Stimulated activated CD8-positive, alpha-beta memory T cell treated with anti-CD3 and anti-CD28 coated beads, Interleukin-15, amount 100 ng/mL, for 4 hours (primary cell): ENCODE measurements at places on chromosomes 7 and 10.
A peak's percentile ranks its signal among the peaks of the same experiment; 100 is the strongest.

DNA sequence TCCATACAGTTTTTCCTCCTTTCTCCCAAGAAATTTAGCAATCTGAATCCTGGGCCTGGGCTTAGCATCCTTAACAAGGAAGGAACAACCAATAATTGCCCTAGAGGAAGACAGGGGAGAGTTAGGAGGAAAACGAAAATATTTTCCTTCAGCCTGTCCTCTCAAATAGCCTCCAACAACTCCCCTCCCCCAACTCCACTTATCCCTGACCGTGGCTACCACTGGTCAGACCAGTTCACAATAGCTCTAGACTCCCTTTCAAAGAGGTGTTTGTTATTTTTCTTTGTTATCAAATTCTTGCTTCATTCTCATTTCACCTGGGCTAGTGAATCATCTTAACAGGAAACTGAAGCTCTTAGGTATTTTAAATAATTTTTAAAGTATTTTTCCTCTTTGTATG is 114.1 kb downstream of the CPED1 start:
- no peak for DNase-seq

DNA sequence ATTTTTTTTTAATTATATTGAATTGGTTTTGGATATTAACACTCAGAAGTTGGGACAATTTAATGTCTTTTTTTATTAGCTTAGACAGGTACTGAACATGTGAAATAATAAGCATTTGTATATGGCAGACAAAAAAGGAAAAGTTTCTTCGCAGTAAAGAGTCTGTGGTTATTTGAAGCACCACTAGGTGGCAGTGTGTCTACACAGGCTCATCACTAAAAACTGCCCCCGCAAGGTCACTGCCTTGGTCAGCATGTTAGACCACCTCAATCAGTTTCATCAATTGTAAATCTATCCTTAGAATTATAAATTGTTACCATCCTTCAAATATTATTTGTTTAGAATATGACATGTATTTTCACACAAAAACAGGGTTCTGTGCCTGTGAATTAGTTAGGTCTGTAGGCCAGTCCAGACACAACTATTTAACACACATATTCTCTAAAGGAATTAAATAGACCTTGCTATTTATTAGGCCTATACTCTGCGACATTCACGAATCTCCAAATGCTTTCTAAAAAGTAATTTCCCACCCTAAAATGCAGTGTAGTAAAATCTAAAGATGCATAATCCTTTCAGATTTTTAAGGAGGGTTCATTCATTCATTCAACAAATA is 17.0 kb downstream of the PNLIPRP3 start:
- no peak for DNase-seq

GRCh38 chr7:132065989-132066603 is 509.7 kb upstream of the PODXL start:
- no peak for DNase-seq

- DNase-seq, result no peak
Measured at GRCh38 chr10:18229826-18230225, 89.6 kb downstream of the CACNB2 start.

- no peak for DNase-seq
Measured at GRCh38 chr10:4649471-4649870, 176.5 kb upstream of the AKR1E2 start.

DNA sequence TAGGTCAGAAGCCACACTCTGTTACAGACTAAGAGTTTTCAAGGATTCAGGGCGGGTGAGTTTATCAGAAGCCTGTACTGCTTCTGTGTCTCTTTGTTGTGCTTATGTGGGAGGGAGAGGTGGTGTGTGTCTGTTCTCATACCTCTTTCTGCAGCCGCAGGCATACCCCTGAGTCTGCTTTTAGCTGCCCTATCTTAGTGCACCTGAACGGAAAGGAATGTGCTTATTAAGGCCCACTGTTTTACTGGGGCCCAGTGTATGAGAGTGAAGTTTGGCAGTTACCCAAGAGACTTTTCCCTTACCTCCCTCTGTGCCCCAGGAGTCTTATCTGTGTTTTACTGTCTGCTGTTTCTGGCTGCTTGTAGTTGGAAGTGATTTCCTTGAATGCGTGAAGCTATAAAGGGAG is 104.3 kb downstream of the TYW1 start:
- DNase-seq, result no peak

GRCh38 chr7:132609906-132610520 is 33.7 kb upstream of the PLXNA4 start:
- no peak for DNase-seq

DNA sequence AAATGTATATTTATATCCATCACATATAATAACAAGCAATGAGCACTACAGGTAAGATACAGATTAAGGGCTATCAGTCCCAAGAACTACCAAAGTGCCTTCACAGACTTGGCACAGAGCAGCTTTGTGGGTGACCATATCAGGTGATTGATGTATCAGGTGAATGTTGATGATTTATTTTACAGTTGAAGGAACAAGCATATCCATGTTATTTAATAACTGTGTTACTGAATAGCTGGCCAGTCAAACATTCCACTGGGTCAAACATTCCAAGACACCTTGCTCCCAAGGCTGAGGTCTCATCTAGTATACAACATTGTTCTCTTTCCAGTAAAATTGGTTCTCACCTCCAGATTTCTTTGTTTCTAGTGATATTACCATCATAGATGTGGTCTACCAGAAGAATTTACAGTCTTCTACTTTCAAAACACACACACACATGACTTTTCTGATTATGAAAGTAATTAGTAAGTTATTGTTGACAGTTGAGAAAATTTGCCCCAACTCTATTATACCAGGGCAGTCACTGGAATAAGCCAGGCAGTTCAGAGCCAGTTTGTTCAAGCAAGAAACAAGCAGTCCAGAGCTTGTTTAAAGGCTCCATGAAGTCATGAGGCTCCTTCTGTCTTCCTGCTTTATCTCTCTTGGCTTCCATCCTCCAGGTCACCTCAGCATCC is 68.2 kb downstream of the ELAPOR2 start:
- no peak for DNase-seq

- no peak for DNase-seq
Measured at GRCh38 chr7:1651031-1651446, 19.0 kb upstream of the ELFN1 start.

DNA sequence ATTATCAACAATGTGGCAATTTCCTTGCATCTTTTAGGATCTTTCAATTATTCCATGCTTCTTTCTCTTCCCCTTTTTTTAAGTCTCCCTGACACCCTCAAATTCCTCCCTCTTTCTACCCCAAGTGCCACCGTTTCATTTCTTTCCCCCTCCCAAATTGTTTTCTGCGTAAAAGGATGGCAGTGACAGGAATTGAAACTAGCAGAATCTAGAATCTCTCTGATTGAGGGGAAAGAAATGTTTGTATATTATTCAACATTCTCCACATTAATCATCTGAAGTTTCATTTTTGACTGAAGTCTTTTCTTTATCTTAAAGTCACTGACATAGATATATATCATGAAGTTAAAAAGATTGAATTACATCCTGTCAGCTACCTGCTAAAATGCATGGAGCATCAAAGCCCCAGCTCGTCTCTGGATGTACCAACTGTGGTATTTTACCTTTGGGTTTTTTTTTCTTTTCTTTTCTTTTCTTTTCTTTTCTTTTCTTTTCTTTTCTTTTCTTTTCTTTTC is 633.5 kb downstream of the SORCS3 start:
- DNase-seq, result no peak

DNA sequence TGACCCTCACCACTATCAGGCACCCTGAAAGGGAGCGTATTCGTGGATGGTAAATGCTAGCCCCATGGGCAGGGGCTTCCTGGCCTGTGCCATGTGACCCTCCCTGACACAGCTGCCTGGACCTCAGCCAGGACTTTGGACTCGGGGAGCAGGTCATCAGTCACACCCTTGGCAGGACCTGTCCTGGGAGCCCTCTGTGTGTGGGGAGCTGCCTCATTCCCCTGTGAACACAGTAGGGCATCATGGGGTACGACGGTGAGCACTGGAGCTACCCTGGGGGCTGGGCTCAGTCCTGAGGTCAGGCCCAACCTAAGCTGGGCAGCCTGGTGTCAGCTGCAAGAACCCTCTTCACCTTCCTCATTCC is 129.3 kb upstream of the FAM20C start:
- no peak for DNase-seq

GRCh38 chr7:40288827-40289226 is 154.0 kb downstream of the SUGCT start:
- no peak for DNase-seq

GRCh38 chr10:119246862-119247549 is 39.6 kb downstream of the GRK5 start:
- no peak for DNase-seq

DNA sequence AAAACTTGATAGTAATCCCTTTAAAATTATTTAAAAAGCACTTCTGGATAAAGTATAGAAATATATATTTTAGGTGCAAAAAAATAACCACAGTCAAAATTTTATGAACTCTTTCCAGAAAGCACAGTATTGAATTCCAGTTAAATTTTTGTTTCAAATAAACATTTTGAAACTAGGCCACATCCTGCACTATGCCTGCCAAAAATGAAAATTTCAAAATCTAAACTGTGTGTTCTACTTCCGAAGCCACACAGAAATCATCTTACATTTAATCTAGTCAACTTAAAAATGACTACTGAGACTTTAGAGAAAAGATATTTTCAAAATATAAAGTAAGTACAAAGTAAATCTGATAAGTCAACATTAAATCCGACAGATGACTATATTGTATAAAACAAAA is 50.0 kb downstream of the MAGI2 start:
- no peak for DNase-seq

- peak; percentile 64 for DNase-seq
Measured at GRCh38 chr10:72334825-72335393, 19.8 kb downstream of the DNAJB12 start.

GRCh38 chr7:102236592-102237287 is 49.9 kb upstream of the SH2B2 start:
- no peak for DNase-seq

DNA sequence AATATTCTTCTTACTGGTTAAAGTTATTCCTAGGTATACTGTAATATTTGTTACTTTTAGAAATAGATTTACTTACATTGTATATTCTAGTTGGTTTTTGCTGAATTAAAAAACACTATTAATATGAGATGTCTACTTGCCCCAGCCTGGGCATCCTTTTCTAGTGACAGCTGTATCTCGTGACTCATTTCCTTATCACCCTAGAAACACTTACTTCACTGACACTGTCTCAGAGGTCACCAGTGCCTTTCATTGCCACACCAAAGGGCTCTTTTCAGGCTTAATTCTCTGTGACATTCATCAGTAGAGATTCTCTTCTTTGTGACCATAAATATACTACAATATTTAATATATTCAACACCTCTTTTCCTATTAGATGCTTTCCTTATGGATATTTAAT is 194.7 kb downstream of the GALNT17 start:
- no peak for DNase-seq

DNA sequence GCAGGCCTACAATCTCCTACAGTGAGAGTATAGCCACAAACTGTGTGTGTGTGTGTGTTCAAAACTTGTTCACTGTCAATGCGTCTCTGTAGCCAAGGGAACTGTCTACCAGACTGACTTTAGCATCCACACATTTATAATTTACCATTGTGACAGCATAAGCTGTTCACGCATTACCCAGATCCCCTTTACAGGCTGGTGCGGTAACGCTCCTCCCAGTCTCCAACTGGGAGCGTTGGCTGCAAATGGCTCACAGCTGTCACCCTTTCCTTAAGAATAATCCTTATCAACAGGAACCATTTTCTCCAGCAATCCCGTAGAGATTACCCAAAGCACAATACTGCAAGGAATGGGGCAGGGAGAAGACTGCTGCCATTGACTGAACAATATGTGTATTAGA is 199.5 kb downstream of the GPAM start:
- no peak for DNase-seq

GRCh38 chr7:134962270-134962780 is 24.0 kb upstream of the AGBL3 start:
- DNase-seq, result no peak

- no peak for DNase-seq
Measured at GRCh38 chr10:19946791-19947190, 130.6 kb downstream of the PLXDC2 start.

- no peak for DNase-seq
Measured at GRCh38 chr10:109933984-109934565, 10.8 kb upstream of the XPNPEP1 start.

GRCh38 chr7:101882595-101883564 is 65.5 kb downstream of the CUX1 start:
- DNase-seq, result no peak

DNA sequence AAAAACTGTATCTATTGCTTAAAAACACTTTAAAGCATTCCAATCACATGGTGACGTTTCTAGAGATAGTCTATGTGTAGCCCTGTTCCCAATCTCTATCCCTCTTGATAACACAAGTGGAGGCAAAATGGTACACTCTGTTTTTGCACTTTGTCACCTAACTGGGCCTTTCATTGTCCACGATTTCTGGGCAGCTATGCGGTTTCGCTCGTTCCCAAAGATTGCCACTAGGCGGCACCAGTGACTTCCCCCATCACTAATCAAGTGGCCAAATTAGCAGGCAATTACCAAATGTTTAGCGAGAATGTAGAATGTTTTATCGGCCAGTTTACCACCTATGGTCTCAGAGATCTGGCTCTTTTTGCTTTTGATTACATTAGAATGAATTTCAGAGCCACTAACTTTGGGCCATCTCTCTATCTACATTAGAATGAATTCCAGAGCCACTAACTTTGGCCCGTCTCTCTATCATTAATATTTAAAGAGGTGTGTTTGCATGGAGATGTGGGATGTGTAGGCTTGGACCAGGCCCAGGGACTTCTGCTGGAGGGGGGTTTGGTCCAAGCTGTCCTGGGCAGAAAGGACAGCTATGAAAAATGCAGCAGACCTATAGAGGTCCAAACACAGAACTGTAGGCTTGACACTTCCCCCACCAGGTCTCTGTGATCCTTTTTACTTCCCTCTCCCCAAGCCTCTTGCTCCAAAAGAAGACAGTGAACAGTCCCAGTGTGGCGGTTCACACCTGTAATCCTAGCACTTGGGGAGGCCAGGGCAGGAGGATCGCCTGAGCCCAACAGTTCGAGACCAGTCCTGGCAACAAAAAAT is 90.1 kb downstream of the EPC1 start:
- DNase-seq, result peak; percentile 31

DNA sequence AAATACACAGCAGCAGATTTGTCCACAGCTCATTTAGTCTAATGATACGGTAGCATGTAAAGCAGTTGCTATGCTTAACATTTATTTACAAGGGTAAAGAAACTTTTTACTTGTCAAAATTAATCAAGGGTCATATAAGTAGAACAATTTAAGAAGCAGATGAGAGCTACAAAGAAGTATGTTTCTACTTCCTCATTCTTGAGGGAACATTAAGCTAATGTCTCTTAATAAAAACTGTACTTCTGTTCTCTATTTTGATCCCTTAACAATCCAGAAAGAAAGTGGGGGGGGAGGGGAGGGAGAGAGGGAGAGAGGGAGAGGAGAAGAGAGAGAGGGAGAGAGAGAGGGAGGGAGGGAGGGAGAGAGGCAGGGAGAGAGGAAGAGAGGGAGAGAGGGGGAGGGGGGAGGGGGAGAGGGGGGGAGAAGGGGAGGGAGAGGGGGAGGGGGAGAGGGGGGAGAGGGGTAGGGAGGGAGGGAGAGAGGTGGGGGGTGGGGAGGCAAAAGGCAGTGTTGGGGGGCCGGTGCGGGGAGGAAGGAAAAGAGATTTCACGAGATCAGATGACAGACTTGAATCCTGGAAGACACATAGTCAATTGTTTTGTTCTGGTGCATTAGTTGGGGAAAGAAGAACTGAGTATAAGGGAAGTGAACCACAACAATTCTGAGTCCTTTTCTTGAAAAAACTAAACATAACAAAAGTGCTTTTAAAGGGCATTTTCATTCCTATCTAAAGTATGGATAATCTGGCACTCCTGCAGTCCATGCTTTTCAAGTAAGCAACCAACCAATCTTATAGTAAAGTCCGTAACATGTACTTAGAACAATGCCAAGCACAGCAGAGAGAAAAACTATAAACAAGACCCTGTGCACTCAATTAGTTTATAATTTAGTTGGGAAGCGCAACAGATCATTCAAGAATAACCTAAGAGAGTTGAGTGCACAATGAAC is 128.0 kb downstream of the USP6NL start:
- DNase-seq, result no peak
